ENCODE measurements at places on chromosomes 12 and 14.
A peak's percentile ranks its signal among the peaks of the same experiment; 100 is the strongest.

DNA sequence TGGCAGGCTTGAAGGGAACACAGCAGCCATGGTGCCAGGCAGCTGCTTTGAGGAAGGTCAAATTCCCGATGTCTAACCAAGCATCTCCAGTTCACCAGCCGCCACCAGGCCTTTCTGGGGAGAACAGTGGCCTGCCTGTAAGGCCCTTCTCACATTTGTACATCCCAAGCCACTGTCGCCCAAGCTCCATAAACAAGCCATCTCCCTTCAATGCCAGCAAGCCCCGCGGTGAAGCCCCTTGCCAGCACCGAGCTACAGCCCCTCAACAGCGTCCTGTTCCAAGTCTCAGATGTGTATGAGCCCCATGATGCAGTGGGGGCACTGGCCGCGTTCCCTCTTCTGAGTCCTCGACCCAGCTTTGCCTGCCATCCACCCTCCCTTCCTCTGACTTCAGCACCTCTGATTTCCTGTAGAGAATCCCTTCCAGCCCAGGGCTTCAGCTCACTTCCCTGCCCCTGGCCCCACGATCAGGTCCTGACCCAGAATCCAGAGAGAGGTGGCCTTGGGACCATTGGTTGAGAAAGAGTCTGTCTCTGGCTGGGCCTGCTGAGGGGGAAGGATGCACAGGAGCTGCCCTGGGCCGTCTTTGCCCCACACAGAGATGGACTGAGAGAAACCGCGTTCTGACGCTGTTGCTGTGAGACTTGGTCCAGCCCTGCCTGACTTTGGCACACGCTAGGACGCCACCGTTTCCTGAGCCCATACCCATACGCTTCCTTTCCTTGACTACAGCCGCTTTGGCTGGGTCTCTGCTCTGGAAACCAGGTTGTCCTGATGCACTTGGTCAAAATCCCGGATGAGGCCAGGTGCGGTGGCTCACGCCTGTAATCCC is 1.9 kb upstream of the MMP17 start:
- DNase-seq = no peak

GRCh38 chr14:89753828-89754412 is 200.6 kb downstream of the EFCAB11 start:
- DNase-seq = no peak

GRCh38 chr12:15142711-15143110 is 78.5 kb downstream of the RERG start:
- DNase-seq = no peak

GRCh38 chr14:74663884-74664283 is 49.0 kb downstream of the AREL1 start:
- no peak for DNase-seq

GRCh38 chr12:92030618-92031017 is 115.0 kb downstream of the BTG1 start:
- peak; percentile 26 for DNase-seq

DNA sequence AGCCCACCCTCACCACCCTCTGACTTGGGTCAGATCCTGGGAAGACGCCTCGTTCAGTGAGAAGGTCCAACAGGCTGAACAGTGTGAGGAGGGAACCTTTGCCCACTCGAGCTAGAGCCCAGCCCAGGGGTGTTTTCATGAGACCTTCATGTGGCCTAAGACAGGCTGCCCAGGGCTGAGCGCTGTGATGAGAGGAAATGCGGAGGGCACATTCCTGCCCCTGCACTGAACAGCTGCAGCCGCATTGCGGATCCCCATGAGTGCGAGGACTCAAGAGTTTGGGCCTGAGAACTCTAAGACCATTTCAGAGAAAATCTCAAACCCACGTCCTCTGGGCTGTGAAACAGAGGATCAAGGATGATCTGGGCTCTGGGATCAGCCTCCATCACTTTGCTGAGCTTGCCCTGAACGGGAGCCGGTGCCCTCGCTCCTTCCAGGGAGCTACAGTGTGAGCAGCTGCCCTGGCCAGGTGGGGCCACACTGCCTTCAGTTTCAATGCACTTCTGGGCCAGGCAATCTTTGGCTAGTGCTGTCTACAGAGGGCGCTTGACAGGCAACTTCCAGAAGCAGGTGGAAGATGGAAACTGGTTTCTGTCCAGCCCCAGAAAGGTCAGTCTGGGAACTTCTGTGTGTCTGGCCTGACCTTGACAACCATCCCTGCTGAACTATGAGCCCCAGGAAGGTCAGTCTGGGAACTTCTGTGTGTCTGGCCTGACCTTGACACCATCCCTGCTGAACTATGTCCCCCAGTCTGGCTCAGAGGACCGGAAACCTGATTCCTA is 43.5 kb upstream of the P2RX7 start:
- no peak for DNase-seq

DNA sequence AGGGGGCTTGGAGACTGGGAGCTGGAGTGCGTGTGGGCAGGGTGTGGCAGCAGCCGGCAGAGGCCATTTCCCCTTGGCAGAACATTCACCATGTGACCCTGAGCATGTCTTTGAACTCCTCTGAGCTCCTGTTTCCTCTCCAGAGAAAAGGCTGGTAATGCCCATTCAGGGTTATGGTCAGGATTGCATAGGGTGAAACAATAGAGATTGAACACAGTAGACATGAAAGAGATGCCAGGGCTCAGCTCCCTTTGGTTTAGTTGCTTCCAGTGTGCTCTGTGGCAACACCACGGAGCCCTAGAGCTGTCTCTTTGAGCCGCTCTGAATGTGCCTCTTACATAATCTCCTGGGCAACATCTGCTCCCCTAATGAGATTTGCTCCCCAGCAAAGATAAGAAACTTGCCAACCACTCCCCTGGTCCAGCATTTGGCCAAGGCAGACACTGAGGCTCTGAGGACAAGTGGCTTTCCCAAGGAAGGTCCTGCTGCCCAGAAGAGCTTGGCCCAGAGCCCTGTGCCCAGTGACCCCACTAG is 4.6 kb downstream of the IFI27 start:
- DNase-seq = no peak

- DNase-seq = no peak
These were observed 7.0 kb upstream of the UBC start for GRCh38 chr12:124921200-124922031.

DNA sequence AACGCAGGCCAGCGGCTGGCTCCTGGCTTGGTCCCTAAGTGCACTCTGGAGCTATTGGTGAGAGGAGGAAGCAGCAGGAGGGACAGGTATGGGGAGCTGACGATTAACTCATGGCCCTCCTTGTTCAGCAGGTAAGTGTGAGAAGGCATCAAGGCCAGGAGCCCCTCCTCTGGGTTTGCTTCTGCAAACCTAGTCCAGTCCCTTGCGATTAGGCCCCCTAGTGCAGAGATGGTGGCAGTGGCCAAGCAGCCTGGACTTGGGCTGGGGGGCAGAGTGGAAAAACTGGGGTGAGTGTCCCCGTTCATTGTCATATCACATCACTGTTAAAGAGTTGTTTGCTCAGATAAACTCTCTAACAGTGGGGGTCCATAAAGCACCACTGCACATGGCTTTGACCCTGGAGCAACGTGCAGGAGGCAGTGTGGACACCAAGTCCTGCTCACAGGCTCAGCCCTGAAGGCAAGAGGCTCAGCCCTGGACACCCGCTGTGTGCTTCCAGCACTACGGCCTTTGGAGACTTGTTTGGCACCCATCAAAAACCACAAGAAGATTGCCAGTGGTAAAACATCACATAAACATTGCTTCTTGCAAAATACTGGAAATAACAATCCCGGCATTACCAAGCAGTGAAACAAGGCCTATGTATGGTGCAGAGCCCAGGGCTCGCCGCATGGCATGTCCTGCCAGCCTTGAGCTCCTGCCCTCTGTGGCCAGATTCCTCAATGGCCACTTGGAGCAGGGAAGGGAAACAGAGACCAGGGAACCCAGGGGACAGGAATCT is 184.3 kb upstream of the RTL1 start:
- DNase-seq = no peak

GRCh38 chr14:55239320-55239719 is 31.9 kb upstream of the FBXO34 start:
- DNase-seq = no peak

- DNase-seq = no peak
These were observed 58.2 kb downstream of the CACNA1C start for GRCh38 chr12:2110849-2111566.

DNA sequence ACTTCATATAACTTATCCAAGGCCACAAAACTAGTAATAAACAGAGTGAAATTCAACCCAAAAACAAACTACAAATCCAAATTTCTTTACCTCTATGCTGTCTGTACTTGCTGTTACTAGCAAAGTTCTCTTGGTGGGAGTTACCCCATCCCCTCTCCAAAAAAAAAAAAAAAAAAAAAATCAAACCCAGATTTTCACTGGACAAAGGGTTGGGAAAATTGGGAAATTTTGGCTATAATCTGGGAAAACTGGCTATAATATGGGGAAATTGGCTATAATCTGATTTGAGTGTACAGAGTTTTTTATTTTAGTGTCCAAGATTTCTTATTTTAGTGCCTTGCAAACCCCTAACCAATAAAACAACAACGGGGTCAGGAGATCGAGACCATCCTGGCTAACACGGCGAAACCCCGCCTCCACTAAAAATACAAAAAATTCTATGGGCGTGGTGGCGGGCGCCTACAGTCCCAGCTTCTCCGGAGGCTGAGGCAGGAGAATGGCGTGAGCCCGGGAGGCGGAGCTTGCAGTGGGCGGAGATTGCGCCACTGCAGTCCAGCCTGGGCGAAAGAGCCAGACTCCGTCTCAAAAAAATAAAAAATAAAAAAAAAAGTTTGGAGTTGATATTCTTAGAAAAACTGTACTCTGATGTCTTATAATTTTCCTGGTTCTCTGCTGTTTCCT is 148.4 kb downstream of the CHST11 start:
- DNase-seq = no peak

DNA sequence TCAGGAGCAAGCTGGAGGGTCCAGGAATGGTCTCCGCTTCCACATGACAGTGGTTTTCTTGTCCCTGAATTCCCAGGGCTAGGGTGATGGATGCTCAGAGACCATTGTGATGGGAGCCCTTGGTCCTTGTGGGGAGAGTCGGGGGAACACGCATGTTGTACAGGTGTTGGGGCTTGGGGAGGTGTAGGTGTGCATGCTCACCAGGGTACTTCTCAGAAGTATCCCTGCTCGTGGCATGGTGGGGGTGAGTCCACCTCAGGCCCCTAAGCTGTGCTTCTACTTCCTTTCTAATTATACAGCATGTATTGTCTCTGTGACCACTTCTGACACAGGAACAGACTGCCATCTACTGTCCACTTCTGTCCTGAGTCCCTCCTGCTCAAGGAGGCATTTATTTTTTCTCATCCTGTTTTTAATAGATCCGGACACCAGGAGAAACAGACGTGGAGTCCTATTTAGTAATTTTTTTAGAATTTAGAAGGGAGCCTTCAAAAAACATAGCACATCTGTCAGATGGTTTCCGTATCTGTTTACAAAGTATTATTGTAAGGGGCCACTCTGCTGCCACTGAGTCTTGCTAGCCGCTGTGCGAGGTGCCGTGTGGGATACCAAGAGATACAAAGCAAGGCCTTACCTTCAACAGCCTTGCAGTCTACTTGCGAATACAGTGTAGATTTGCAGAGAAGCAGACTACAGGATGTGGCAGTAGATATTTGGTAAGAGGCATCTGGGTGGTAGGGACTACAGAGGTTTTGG is 10.5 kb downstream of the NTF3 start:
- no peak for DNase-seq

GRCh38 chr12:89827592-89827991 is 119.0 kb upstream of the ATP2B1 start:
- DNase-seq = no peak

DNA sequence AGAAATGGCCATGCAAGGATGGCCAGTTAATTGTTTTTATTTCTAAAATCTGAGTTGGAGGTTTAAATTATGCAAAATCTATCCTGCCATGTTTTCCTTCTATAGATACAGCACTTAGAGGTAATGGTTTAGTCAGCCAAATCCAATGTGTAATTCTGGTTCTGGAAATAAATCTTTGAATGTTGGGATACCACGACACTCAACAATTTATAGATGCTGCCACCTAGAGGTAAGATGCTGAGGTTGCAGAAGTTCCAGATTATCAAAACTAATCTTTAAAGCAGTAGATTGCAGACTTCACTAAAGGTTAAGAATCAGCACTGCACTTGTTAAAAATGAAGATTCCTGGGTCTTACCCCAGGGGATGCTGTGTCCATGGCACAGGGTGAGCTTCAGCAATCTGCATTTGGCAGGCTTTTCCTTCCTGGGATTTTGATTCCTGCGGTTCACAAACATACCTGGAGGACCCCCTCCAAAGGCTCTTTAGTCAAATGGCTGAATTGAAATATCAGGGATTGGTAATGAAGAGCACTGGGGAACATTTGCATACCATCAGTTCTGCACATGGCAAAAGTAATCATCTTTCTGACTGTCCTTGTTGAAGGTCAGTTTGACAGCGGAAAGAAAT is 53.4 kb upstream of the ANO4 start:
- no peak for DNase-seq

DNA sequence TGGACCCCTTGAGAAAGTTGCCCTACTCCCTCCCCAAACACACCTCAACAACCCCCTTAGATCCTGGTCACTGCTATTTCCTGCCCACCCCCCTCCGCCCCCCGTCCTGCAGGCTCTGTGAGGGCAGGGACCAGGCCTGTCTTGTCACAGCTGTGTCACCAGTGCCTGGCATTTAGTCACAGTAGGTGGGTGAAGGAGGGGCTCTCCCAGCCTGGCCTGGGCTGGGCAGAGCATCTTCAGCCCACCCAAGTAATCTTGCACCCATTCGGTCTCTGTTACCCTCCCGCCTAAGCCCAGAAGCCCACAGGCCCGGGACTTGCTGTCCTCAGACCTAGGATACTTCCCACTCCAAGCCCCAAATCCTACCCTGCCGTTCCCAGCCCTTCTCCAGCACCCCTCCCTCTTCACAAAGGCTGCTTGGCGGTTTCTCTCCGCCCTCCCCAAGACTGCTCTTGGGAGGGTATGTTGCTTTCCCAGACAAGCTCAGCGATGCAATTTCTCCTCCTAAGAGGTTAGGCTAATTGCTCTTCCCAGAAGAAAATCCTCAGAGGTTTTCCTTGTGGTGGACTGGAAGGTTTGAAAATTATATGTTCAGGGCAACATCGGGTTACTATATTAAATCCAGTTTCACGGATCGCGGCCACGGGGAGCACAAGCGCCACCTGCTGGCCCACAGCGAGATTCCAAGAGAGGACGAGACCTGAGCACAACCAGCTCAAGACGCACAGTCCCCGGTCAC is 50.8 kb upstream of the ZFP36L1 start:
- DNase-seq = peak; percentile 38

DNA sequence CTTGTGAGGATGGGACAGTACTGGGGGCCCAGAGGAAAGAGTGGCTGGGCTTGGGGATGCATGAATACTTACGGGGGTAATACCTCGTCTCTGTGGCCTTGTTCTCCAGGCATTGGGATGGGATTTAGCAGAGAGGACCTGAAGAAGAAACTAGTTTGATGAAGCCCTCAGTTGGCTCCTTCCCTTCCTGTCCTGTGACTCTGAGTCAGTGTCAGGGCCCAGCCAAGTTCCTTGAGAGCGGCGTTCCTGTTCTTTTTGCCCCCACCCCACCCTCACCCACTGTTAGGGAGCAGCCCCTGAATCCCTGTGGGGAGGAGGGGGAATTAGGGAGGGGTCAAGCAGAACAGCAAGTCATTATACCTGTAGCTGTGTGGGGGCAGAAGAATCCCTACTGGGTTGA is 5.2 kb upstream of the LRP1-AS start:
- DNase-seq = no peak

- DNase-seq = no peak
These were observed 18.5 kb upstream of the DUSP6 start for GRCh38 chr12:89370850-89371249.

All from activated CD8-positive, alpha-beta memory T cell treated with anti-CD3 and anti-CD28 coated beads for 1 hour (primary cell).